Activated CD4-positive, alpha-beta T cell treated with anti-CD3 and anti-CD28 coated beads, Interleukin-2, amount 50 U/mL, for 24 hours (primary cell): ENCODE measurements at places on chromosomes 4 and X.
A peak's percentile ranks its signal among the peaks of the same experiment; 100 is the strongest.

- no peak for DNase-seq
These were observed 143.0 kb upstream of the FAM241A start for GRCh38 chr4:112002248-112002661.

DNA sequence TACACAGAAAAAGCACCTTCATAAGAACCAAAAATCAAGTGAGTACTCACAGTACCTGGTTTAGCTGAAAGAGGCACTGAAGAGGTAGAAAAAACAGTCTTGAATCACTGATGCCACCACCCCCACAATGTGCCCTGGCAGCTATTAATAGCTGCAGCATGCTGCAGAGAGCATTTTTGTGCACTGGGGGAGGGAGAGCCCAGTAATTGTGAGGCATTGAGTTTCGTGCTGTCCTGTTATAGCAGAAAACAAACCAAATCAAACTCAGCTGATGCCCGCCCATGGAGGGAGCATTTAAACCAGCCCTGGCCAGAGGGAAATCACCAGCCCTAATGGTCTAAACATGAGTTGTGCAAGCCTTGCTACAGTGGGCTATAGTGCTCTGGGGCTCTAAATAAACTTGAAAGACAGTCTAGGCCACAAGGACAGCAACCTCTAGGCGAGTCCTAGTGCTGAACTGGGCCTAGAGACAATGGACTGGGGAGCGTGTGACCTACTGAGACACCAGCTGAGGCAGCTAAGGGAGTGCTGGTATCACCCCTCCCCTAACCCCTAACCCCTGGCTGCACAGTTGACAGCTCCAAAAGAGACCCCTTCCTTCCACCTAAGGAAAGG, 106.3 kb upstream of the TMLHE start:
- DNase-seq: no peak

DNA sequence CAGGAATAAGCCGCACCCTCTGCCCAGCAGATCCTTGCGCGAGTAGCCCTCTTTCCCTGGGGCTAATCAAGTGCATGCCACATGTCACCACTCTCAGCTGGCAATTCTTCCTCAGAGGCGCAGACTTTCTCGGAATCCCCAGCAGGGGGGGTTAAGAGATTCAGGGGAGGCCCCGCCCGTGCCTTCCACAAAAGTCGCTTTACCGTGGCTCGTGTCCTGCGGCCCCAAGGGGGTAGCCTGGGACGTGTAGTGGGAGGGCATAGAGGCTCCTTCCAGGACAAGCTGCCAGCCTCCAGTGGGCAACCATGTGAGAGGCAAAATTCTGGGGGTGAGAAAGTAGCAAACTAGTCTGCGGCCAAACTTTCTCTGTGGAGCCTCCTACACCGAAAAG, 652 bp downstream of the SRPX start:
- no peak for DNase-seq

DNA sequence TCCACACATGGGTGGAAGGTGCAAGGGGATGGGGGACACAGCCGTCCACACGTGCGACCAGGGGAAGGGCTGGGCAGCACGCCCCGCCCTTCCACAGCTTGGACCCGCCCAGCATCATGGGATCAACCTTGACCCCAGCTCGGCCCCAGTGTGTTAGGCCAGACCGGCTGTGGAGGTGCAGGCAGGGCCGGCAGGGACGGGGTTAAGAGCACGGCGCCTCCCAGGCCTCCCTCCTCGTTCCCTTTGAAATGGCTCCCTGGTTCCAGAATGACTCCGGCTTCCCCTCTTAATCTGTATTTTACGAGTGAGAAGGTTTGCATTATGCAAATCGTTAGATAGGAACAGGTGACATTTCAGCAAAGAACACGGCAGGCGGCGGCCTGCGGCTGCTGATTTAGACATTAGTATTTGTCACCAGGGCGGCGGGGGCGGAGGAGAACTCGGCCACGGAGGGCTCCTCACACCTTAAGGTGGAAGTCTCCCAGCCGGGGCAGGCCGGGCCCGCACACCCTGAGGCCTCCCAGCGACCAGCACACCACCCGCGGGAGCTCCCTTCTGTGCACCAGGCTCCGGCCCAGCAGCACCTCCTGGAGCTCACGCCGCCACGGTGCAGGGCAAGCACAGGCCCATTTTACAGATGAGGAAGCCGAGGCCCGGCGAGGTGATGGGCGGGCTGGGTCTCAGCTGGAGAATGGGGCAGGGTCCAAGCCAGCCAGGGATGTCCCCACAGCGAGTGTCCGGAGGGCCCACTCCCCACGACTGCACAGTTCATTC, 116.1 kb downstream of the FAM53A start:
- DNase-seq: no peak

GRCh38 chrX:39734174-39734776, 363.5 kb downstream of the BCOR start:
- DNase-seq: no peak

DNA sequence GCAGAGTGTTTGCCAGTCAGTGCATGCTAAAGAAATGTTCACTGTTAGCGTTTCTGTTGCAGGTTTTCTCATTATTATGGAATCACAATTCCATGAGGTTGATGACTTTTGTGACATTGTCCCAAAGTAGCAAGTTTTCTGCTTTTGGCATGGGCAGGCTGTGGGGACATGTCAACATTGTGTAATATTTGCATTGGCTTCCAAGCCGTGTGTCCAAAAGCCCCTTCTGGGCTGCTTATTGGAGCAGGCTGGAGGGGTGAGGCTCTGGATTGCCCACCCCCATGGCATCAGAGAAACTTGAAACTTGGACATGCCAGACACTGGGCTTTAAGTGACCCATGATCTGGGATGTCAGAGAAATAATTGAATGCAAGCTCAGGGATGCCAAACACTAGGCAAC, 90.7 kb downstream of the RTL9 start:
- no peak for DNase-seq

DNA sequence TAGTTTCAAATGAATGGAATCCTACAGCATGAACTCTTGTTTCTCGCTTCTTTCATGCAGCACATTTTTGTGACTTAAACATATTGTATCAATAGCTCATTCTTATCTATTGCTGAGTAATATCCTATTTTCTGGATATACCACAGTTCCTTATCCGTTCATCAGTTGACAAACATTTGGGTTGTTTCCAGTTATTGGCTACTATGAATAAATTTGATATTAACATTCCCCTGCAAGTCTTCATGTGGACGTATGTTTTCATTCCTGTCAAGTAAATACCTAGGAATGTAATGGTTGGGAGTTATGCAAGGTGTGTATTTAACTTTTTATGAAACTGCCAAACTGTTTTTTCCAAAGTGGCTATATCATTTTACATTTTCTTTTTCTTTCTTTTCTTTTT, 114.0 kb upstream of the SH3RF1 start:
- DNase-seq: no peak

GRCh38 chrX:632366-633042, 1.9 kb downstream of the SHOX start:
- DNase-seq: no peak

DNA sequence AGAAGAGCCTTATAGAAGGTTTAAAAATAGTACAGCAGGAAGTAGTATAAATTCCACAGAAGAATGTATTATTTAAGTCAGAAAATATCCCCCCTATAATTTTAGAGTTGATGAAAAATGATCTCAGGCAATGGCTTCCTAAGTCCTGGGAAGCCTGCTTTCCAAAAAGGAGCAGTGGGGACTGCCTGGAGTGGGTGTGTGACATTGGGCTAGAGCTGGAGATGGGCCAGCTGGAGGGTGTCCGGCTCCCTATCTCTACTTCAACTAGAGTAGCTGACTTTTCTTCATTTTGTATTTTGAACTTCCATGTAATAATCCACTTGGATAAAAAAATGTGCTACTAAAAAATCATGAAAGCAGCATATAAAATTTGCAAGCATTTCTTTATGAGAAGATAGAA, 253.9 kb downstream of the ANK2 start:
- DNase-seq: no peak

GRCh38 chr4:3488820-3489219, 25.7 kb downstream of the DOK7 start:
- no peak for DNase-seq

DNA sequence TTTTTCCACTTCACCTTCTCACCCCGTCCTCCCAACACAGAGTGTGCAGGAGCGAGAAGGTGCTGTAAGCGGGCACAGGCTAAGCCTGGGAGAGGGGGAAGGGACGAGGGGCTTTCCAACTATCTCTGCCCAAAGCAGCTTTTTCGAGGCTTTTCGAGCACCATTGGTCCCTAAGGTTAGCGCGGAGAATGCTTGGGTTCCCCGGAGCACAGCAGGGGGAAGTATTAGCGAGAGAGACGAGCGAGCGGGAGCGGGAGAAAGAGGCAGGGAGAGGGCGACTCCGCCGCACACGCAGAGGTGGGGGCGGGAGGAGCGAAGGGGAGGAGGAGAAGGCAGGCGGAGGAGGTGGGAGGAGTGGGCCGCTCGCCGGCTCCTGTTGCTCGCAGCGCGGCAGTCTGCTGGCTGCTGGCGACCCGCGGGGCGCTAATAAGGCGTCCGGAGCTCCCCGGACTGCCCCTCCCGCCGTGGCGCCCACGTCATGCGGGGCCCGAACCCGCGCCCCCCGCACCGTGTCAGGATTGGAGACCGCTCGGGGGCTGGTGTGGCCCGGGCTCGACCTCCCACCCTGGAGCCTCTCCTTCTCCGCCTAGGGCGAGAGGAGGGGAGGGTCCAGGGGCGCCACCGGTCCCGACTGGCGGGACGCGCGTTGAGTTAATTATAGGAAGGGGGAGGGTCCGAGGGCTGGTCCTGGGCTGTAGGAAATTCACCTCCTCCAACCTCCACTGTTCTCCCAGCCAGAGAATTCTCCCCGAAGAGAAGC, at the start of gene ADAMTS3:
TSS of gene ADAMTS3 (minus strand) at position 263 of the 760 bp plus-strand sequence. CDS start 459 bp downstream, outside the sequence.
- no peak for DNase-seq

DNA sequence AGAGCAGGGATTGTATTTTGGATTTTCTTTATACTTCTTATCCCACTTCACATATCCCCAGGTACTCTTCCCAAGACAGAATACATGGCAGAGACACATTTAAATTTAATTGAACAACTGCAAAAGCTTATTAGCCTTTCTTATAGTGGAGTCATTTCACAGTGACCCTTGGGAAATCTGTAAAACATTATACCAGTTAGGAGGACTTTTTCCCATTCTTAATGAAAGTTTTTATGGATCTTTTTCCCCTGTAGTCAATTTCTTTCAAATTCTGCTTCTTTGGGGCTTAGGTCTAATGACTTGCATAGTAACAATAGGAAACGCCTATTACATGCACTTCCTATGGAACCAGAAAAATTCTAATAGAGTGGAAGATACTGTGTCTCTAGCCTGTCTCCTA, 14.6 kb upstream of the MCUB start:
- DNase-seq: no peak

GRCh38 chr4:47075919-47076318, 44.6 kb downstream of the GABRB1 start:
- DNase-seq: no peak

DNA sequence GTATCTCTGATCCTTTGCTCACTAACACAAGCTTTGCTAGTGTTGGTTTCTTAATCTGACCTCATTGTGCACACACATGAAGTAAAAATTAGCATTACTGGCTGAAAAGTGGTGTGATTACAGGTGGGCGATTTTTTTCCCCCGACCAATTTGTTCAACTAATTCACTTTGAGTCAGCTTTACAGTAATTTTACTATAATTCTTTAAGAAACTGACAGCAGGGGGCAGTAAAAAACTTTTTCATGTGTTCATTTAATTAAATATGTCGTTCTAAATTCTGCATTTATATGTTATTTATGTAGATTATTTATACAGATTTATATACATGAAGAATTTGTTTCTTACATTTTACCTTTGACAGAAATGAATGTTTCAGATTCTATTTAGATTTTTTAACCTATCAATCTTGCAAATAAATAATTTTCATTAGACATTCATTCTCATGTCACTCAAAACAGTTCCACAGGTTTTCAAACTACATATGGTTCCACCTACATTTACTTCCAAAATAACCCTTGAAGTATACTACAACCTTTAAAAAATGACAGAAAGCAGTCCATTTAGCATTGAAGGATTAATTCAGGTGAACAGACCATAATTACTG, 17.5 kb downstream of the PALLD start:
- DNase-seq: peak; percentile 7

DNA sequence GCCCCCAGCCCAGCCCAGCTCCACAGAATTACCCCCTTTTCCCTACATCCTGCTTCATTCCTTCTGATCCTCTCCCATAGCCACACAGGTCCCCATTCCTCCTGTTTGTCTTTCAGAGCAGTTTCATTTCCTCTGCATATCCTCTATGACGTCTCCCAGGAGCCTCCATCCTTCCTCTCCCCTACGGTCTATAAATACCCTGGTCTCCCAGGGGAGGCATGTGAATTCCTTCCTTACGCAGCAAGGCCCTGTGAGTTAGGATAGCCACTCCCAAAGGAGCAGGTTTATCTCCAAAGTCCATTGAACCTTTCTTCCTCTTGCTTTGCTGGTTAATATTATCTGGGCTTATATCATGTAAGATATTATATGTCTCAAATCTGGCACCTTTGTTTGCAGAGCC, 8.4 kb upstream of the APLN start:
- no peak for DNase-seq

GRCh38 chr4:188396037-188396436, 256.8 kb downstream of the TRIML1 start:
- no peak for DNase-seq

- peak; percentile 4 for DNase-seq
These were observed 1.3 kb upstream of the CITED1 start for GRCh38 chrX:72306851-72307645.
